ENCODE measurements at places on chromosomes 7 and 10. TPM values are rescaled to one million over a fixed set of nuclear protein-coding genes. Genes with fewer than 3 reads are reported as not detected.

LRRC18 gene
- not detected for total RNA-seq

UTF1 gene
- not detected for total RNA-seq

LLCFC1 gene
- total RNA-seq, result not detected

DLG5 gene
- 64.1 TPM for total RNA-seq

SFXN2 gene
- total RNA-seq, result 7.7 TPM

UNCX gene
- total RNA-seq, result not detected

SFXN3 gene
- 145 TPM for total RNA-seq

BLNK gene
- total RNA-seq, result not detected

NFE2L3 gene
- total RNA-seq, result 31.6 TPM

CELF2 gene
- total RNA-seq, result 2.7 TPM

TIMM23 gene
- total RNA-seq, result 58.0 TPM

FBXL13 gene
- total RNA-seq, result 1.1 TPM

RARRES2 gene
- total RNA-seq, result 35.2 TPM

AKR1D1 gene
- not detected for total RNA-seq

CRTAC1 gene
- total RNA-seq, result not detected

C10orf67 gene
- 0.22 TPM for total RNA-seq
